Fibroblast of the aortic adventitia (primary cell): ENCODE measurements at places on chromosomes 11 and 22. TPM values are rescaled to one million over a fixed set of nuclear protein-coding genes. Genes with fewer than 3 reads are reported as not detected.

The PRG3 gene
- total RNA-seq, result not detected in 2 replicates

The KCNQ1 gene
- not detected in 2 replicates for total RNA-seq

The TRIM51 gene
- not detected in 2 replicates for total RNA-seq

The GTSE1 gene
- 1.3 and 13.4 TPM in 2 replicates for total RNA-seq

The OLFML1 gene
- 27.1 and 75.0 TPM in 2 replicates for total RNA-seq

The KCNA4 gene
- 0.27 and 1.4 TPM in 2 replicates for total RNA-seq

The CHRM4 gene
- total RNA-seq, result not detected in 2 replicates

The KRTAP5-11 gene
- not detected in 2 replicates for total RNA-seq

The POU2AF1 gene
- not detected in 2 replicates for total RNA-seq

The GUCY1A2 gene
- 1.1 and 1.6 TPM in 2 replicates for total RNA-seq

The OSBP2 gene
- 1.3 and 11.1 TPM in 2 replicates for total RNA-seq

The LMNTD2 gene
- total RNA-seq, result 0.36 TPM in 1 of 2 replicates, not detected in the other

The GLYAT gene
- total RNA-seq, result not detected in 2 replicates

The TESMIN gene
- total RNA-seq, result 1.2 TPM in 1 of 2 replicates, not detected in the other
